ENCODE measurements at places on chromosomes 6 and 20.

- no peak for DNase-seq
Observed at GRCh38 chr20:3101737-3102574, 17.4 kb upstream of the AVP start.

DNA sequence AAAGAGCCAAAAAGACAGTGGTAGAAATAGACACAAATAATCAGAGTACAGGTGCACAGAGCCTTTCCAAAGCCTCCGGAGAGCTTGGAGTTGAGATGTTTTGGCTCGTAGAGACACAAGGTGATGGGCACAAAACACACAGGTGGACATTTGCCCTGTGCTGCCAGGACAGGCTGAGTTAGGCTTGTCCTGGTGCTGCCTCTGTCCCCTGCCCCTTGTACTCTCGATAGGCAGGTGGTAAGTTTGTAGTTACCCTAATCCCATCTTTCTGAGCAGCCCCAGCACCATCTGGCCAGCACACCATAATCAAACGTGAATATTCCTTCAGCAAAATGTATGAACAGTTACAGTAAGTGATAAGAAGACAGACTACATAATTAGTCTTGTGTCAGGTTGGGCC lies 95.5 kb downstream of the FOXC1 start:
- no peak for DNase-seq

DNA sequence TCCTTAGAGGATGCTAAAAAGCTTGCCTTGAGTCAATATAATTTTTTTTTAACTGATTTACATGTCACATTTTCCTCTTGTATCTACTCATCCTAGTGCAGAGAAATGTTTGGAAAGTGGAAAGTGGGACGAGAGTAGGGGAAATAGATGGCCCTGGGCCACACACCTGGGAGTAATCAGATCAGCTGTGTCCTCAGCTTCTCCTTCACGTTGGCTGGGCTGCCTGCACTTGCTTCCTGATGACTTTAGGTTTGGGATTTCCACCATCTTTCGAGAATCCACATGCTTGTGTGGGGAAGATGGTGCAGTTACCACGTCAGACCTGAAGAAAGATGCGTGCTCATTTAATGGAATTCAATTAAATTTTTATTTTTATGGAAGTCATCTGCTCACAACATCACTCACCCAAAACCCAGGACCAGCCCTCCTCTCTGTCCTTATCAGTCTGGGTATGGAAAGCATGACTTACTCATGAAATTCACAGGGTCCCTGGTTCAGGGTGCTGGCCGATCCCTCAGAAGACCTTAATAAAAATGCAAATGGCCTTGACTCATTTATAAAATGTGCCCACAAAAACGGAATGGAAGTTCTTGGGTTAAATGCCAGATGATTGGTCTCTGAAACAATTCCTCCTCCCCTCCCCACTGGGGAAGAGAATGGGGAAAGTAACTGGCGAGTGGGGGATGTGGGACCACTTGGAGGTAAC lies 74.5 kb upstream of the TIAM2 start:
- no peak for DNase-seq

DNA sequence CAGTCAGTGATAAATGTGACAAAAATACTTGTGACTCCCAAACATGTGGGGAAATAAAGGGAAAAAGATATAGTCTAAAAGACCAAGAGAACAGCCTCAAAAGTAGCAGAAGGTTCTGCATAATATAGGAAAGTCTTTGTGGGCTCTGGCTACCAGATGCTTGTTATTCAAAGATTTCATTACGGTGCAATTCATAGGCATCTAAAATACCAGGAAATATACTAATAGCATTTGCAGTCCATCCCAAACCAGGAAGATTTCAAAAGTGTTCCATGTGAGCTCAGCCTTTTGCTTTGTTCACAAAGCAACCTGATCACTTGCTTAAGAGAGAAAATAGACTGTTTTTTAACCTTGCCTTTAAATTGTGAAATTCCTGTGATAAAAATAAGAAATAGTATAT lies 506.7 kb upstream of the MARCKS start:
- DNase-seq: no peak

- no peak for DNase-seq
Observed at GRCh38 chr6:38348371-38348770, 291.4 kb downstream of the BTBD9 start.

DNA sequence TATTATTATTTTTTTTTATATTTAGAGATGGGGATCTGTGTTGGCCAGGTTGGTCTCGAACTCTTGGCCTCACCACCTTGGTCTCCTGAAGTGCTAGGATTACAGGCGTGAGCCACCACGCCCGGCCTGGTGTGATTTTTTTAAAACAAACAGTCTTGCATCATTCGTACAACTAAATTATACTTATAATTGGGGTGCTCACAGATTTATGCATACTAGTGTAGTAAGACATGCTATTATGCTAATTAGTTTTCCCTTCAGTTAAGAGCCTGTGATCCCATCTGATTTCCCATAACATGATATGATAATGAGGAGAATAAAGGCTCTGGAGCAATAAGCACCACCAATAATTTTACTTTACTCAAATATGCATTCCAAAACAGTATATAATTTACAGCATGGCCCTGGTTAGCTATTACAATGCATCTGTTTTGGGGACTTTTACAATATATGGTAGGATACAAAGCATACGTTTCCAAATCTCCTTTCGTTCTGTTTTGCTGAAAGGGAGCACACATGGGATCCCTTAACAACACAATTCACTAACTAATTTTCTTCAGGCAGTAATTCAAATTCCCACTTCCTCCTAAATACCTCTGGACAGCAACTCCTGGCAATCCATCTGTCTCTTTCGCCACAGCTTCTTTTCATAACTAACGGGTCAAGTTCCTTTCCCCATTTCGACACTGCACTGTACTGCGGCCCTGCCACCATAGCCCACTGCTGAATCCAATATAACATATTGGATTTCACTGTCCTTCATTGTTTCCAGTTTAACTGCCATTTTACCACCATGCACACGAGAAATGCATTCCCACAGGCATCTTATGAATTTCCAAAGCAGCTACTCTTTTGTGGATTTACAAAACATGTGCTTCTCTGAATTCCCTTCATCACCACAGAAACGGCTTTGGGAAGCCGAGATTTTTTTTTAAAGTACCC lies 1.7 kb downstream of the NUDT3 start:
- no peak for DNase-seq

GRCh38 chr20:24651171-24651975 lies 181.9 kb downstream of the SYNDIG1 start:
- DNase-seq: no peak

All from activated T-cell treated with anti-CD3 and anti-CD28 coated beads for 1 hour (primary cell).